HL-60 (cell line): ENCODE measurements at places on chromosomes 3 and 15.

DNA sequence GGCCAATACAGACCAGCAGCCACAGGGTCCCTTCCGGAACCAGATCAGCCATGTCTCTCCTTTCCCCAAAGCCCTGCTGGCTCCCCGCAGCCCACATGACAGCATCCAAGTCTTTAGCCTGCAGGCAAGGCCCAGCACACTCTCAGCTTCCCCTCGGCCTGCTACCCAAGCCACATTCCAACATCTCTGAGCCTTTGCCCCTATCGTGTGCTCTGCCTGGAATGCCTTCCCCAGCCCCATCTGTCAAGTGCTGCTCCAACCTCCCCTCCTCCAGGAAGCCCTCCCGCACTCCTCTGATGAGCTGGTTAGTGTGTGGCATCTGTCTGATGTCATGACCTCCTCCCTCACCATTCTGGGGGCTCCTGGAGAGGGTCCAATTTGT lies 8.5 kb downstream of the PLXND1 start:
- DNase-seq = no peak

DNA sequence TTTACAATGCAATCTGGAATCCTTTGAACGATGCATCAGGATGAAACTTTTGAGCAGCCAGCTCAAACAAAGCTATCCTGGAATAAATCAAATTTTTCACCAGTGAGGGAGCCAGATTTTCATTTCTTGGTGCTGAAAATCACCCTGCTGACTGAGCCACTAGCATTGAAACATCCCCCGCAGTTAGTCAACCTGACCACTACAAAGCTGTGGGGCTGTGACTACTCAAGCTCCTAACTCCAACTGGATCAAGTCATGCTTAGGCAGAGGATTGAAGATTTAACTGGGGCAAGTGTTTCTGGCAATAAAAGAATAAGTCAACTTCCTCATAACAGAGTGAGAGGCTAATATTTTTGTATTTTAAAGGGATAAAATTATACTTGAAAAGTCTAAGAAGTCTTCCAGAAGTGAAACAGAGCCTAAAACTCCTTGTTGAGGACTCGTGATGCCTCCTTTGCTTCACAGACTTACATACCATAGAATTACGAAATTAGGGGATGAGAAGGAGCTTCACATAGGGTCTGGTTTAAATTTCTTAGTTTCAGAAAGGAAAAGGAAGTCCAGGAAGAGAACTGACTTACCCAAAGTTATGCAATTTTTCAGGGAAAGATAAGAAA lies 177.8 kb downstream of the SERPINI1 start:
- DNase-seq = peak; percentile 62

DNA sequence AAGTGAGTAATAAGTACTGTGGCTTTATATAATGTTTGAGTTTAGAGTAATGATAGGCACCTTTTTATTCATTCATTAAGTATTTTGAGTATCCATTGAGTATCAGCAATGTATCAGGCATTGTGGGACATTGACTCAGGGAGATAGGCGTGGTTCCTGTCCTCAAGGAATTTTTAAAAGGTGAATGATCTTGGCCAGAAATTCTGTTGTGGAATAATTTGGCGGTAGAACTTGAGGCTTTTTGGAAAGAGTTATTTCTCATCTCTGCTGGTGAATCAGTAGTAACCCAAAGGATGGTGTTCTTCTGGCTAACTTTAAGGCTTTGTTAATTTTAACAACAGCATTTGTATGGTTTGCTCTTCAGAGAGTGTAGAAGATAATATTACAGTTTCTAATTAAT lies 2.0 kb downstream of the RAB7A start:
- no peak for DNase-seq

- no peak for DNase-seq
Observed at GRCh38 chr3:170482199-170482598, 63.5 kb downstream of the CLDN11 start.

- no peak for DNase-seq
Observed at GRCh38 chr15:64773606-64774005, 1.8 kb downstream of the RBPMS2 start.

DNA sequence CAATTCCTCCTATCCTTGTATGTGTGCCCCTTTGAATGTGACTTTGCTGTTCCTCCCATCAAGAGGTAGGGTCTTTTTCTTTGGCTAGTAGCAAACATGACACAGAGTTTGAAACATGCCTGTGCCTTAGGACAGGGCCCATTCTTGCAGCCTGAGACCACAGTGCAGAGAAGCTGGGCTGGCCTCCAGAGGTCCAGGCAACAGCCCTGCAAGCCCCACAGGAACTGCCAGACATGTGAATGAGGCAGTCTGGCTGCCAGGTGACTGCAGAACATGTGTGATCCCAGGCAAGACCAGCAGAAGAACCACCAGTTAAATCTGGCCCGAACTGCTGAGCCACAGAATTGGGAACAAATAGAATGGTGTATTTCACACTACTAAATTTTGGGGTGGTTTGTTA lies 1.2 kb upstream of the HGD start:
- DNase-seq = no peak

GRCh38 chr3:181913254-181913653 lies 201.5 kb downstream of the SOX2 start:
- DNase-seq = no peak

DNA sequence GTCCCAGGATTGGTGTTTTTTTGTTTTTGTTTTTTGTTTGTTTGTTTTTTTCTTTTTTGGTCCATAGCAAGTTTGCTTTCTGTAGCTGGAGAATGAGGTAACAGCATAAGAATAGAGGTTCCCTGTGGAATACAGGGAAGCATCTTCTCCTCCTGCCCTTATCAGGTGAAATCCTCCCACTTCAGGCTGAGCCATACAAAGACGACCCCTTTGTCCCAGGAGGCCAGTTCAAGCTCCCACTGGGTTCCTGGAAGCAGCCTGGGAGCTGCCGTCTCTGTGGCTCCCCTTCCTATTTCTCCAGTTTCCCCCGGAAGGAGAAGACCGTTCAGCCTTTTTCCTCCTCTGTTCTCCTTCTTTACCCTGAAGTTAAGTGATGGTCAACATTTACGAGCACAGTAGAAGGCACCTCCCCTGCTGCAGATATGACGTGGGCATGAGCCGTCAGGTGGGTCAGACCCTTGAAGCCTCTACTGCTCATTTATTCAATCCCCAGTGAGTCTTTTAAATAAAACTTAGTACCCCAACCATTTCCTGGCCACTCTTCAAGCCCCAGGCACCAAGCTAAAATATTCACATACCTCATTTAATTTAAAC lies 1.1 kb downstream of the IL16 start:
- no peak for DNase-seq

DNA sequence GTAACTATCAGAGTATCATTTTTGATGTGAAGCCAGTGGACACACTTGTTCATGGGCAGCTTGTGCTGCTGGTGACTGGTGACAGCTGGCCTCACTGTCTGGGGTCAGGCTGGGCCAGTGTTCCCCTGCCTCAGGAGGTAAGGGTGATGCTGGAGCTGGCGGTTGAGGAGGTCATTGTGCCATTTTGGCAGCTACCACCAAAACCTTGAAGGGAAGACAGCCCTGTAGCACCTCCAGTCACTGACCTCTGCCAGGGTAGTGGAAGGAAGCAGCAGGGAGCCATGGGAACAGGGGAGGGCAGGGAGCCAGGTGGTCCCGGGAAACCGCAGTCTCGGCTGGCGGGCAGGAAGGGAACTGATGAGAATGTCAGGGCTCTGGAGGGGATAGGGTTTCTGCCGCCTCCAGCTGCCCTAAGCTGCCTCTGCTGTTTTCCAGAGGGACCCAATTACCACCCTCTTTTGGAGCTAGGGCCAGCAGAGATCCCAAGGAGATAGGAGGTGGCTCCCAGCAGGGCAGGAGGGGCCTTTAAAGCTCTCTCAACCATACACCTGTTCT lies 24.8 kb downstream of the FOXL2NB start:
- no peak for DNase-seq

GRCh38 chr3:64266983-64267382 lies 41.7 kb upstream of the PRICKLE2 start:
- DNase-seq = no peak

GRCh38 chr3:28601291-28601690 lies 252.7 kb upstream of the AZI2 start:
- DNase-seq = no peak

- no peak for DNase-seq
Observed at GRCh38 chr3:21216598-21216997, 534.4 kb downstream of the ZNF385D start.

DNA sequence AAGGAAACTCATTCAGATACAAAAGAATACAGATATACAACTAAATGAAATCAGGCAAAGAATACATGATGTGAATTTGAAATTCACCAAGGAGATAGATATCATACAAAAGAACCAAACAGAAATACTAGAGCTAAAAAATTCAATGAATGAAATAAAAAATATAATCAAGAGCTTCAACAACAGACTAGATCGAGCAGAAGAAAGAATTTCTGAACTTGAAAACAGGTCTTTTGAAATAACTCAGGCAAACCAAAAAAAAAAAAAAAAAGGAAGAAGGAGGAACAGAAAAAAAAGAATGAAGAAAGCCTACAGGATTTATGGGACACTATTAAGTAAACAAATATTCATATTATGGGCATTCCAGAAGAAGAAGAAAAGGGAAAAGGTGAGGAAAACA lies 137.8 kb downstream of the DMXL2 start:
- no peak for DNase-seq

DNA sequence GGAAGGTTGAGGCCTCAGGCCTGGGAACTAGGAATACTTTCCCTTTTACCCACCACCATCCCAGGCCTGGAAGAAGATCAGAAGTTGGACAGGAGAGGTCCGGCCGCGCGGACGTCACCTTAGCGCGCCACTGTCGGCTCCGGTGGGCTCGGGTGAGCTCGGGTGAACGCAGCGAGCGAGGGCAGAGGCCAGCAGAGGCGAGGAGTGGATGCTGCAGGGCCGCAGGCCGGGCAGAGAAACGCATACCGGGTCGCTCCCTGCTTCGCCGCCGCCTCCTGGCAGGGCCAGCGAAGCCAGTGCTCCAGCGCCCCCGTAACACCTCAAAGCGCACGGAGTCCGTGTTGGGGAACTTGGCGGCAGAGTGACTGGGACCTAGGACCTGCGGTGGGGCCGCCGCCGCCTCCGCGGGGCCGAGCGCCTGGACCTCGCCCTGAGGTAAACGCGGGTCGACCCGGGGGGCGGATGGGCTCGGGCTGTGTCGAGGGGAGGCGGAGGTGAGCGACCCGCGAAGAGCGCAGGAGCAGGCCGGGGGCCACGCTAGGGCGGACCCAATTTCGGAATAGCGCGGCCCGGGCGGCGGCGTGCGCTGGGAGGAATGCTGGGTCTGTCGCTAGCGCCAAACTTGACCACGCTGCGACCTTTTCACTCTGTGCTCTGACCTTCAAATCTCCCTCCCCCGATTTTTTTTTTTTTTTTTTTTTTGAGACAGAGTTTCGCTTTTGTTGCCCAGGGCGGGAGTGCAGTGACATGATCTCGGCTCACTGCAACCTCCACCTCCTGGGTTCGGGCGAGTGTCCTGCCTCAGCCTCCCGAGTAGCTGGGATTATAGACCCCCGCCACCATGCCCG lies 1.6 kb downstream of the CYP11A1 start:
- peak; percentile 14 for DNase-seq

- DNase-seq = no peak
Observed at GRCh38 chr3:132542577-132542976, 54.5 kb upstream of the ACKR4 start.

- DNase-seq = no peak
Observed at GRCh38 chr3:52130966-52131622, 23.1 kb downstream of the POC1A start.

DNA sequence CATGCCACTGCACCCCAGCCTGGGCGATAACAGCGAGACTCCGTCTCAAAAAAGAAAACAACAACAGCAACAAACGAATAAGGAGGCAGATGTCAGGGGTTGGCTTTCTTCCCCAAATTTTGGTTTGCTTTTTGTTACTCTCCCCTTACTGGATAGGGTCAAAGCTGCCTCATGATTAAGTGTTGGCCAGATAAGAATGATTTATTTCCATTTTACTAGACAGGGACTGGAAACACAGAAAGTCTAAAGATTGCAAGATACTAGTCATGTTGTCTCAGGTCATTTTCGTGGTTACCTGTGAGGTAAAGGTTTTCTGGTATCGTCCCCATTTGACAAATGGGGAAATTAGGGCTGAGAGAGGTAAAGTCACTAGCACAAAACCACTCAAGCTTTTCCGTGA lies 18.6 kb upstream of the ETV5 start:
- DNase-seq = no peak

DNA sequence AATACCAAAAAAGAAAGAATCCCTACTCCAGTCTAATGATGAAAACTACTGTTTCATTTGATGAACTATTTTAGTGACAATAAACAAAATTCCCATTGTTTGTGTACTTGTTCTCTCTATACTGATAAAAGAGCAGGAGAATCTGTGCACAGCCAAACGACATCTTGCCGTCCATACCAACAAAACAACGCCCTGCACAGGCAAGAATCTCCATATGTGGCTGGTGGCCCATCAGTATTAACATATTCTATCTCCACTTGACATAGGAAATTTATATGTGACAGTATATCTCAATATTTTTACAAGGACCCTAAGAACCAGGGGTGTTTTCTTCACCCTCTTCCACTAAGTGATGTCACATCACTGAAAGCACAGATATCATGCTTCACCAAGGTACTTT lies 279.5 kb downstream of the ULK4 start:
- no peak for DNase-seq

DNA sequence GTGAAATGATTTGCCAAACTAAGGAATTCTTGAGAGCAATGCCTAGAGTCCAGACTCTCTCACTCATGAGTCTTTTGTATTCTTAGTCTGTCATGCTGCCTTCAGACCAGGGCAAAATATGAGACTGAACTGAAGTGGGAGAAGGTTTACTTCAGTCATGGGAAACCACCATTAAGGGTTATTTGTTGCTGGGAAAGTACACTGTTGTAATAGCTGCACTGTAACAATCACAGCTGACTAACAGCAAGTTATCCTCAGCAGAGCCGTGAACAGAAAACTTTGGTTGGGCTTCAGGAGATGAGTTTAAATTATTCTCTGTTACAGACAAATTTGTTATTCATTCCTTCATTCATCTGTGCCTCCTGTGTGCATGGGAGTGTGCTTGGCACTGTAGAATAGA lies 258.5 kb downstream of the ROBO2 start:
- DNase-seq = no peak

GRCh38 chr15:41794081-41794480 lies 19.8 kb downstream of the MAPKBP1 start:
- no peak for DNase-seq

GRCh38 chr3:124652009-124652408 lies 78.2 kb upstream of the UMPS start:
- no peak for DNase-seq

- no peak for DNase-seq
Observed at GRCh38 chr3:31465999-31466398, 66.7 kb upstream of the STT3B start.

DNA sequence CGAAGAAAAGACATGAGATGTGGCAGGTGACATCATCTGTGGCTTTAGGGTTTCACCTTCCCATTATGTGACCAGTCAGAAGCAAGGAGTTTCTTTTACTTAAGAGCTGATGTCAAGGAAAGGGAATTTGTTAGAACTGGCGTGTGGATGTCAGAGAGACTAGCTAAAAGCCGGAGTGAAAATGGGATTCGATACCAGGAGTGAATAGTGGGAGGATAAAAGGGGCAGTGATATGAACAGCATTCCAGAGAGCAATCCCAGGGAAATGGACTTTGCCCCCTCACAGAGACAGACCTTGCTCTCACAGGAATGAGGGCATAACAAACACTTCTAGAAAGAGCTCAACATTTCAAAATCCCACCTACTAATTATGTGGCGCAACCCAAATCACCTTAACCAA lies 5.9 kb upstream of the FMN1 start:
- DNase-seq = no peak
